ENCODE measurements at places on chromosomes 5 and 9. TPM values are rescaled to one million over a fixed set of nuclear protein-coding genes. Genes with fewer than 3 reads are reported as not detected.
A peak's percentile ranks its signal among the peaks of the same experiment; 100 is the strongest.

Gene STKLD1
- 1.0 TPM for total RNA-seq

Gene PRSS3
- 0.23 TPM for total RNA-seq

Gene S1PR3
- 16.3 TPM for total RNA-seq

Gene DDX4
- total RNA-seq: not detected

Gene PAEP
- not detected for total RNA-seq

Gene MRPS30
- 77.7 TPM for total RNA-seq

Gene LEAP2
- total RNA-seq: 0.32 TPM

Gene PCDHA7
- 0.23 TPM for total RNA-seq

- H3K27ac ChIP-seq: peak overlapping the region; percentile 10
- H3K36me3 ChIP-seq: no peaks in the 10 kb centered on the region
- no peaks in the 10 kb centered on the region for H3K27me3 ChIP-seq
- peaks cover 6% of the 10 kb centered on the region for H3K4me1 ChIP-seq
Observed at GRCh38 chr9:121453232-121453892, 46.3 kb downstream of the GGTA1 start.

GRCh38 chr5:108910627-108911026 lies 162.9 kb downstream of the FER start:
- H3K4me3 ChIP-seq: no peak overlapping the region
- H3K36me3 ChIP-seq: no peaks in the 10 kb centered on the region
- H3K27me3 ChIP-seq: no peaks in the 10 kb centered on the region
- DNase-seq: no peak
- H3K4me1 ChIP-seq: no peaks in the 10 kb centered on the region

GRCh38 chr5:3511934-3512333 lies 83.7 kb upstream of the IRX1 start:
- H3K4me3 ChIP-seq: no peak overlapping the region
- H3K27me3 ChIP-seq: no peaks in the 10 kb centered on the region
- H3K4me1 ChIP-seq: no peaks in the 10 kb centered on the region

GRCh38 chr5:151141535-151141934 lies 16.0 kb downstream of the ANXA6 start:
- no peaks in the 10 kb centered on the region for H3K27me3 ChIP-seq
- H3K4me3 ChIP-seq: no peak overlapping the region
- peaks cover 10% of the 10 kb centered on the region for H3K36me3 ChIP-seq
- no peaks in the 10 kb centered on the region for H3K4me1 ChIP-seq

DNA sequence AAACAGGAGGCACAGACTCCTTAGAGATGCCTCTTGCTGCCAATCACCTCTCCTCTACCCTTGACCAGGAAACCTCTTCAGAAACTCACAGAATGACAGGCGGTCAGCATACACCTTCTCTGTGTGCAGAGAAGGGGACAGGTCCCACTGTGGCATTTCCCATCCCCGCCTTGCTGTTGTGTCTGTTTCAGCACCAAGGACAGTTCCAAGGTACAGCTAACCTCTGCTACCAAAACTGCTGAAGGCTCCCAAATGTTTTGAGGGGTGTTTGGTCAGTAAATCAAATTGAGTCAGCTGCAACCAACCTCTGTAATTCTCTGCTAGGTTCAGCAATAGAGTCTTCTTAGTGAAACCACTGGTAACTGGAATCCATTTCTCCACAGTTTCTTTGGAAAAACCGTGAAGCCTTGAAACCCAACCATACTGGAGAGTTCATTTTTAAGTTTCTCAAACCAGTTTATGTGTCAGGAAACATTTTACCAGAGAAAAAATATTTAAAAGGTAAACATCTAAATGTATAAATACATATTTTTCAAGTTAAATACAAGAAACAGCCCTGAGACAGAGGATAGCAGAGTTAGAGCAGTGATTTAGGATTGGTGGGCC lies 122.0 kb downstream of the DRD1 start:
- DNase-seq: peak; percentile 11
- no peaks in the 10 kb centered on the region for H3K36me3 ChIP-seq
- H3K27ac ChIP-seq: no peak overlapping the region
- H3K4me3 ChIP-seq: no peak overlapping the region
- no peaks in the 10 kb centered on the region for H3K4me1 ChIP-seq
- H3K27me3 ChIP-seq: peaks cover 4% of the 10 kb centered on the region

GRCh38 chr9:129989740-129990139 lies 53.2 kb downstream of the FNBP1 start:
- H3K27ac ChIP-seq: no peak overlapping the region
- no peaks in the 10 kb centered on the region for H3K27me3 ChIP-seq
- DNase-seq: no peak
- no peaks in the 10 kb centered on the region for H3K36me3 ChIP-seq
- H3K4me3 ChIP-seq: no peak overlapping the region

DNA sequence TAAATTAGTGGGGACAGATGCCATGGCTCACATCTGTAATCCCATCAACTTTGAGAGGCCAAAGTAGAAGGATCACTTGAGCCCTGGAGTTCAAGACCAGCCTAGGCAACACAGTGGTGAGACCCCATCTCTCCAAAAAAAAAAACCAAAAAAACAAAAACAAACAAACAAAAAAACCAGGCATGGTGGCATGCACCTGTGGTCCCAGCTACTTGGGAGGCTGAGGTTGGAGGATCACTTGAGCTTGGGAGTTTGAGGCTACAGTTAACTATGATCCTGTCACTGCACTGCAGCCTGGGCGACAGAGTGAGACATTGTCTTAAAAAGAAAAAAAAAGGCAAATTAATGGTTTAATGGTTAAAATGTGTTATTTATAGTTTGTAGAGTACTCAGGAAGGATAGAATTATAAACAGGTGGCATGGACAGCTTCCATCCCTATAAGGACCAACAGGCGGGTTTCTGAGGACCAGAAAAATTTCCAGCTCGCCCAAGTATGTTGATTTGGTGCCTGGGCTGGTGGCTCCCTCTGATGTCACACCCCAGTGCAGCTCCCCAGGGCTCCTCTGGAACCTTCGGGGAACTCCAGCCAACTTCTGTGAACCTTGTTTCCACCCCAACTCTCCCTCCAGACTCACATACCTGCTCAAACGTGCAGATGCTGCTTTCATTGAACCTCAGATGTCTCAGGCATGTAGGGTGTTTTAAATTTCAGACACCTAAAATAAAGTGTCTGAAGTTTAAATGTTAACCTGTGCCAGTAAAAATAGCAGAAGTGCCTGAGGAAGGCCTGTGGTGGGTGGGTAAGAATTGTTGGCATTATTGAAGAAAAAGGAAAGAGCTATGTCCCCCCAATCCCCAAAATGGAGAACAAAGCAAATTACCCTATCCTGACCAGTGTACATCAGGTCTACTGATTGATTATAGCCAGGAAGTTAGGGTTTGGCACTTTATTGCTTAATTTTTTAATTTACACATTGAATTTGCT lies 69.0 kb downstream of the TRIO start:
- no peak overlapping the region for H3K4me3 ChIP-seq
- no peaks in the 10 kb centered on the region for H3K36me3 ChIP-seq
- H3K27ac ChIP-seq: peak overlapping the region; percentile 4

GRCh38 chr9:92706218-92706940 lies 36.4 kb upstream of the IPPK start:
- no peak for DNase-seq
- H3K4me3 ChIP-seq: no peak overlapping the region
- no peak overlapping the region for H3K27ac ChIP-seq

GRCh38 chr5:156920042-156920860 lies 42.8 kb downstream of the TIMD4 start:
- H3K27ac ChIP-seq: no peak overlapping the region
- no peaks in the 10 kb centered on the region for H3K27me3 ChIP-seq
- no peaks in the 10 kb centered on the region for H3K36me3 ChIP-seq
- DNase-seq: no peak
- H3K4me1 ChIP-seq: no peaks in the 10 kb centered on the region

GRCh38 chr5:90410178-90410762 lies 714 bp upstream of the CETN3 start:
- no peaks in the 10 kb centered on the region for H3K27me3 ChIP-seq
- H3K36me3 ChIP-seq: no peaks in the 10 kb centered on the region
- no peak for DNase-seq
- no peaks in the 10 kb centered on the region for H3K4me1 ChIP-seq
- H3K27ac ChIP-seq: peak overlapping the region; percentile 98
- peak overlapping the region; percentile 62 for H3K4me3 ChIP-seq

DNA sequence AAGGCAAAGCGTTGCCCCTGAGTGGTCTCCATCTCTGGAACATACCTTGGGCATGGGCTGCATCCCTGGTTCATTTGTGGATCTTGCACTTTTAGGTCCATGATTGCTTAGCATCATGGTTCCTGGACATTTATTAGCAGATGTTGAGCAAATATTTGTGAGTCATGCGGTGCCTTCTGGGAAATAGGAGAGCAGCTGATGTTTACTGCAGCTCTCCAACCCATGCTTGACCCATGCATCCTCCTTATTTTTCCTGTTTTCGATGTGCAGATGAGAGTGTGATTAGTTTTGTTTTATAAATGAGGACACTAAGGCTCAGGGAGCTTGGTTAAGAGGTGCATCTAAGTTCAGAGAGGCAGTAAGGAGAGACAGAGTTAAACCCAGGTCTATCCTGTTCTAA lies 253.7 kb downstream of the ICE1 start:
- H3K27me3 ChIP-seq: no peaks in the 10 kb centered on the region
- H3K4me3 ChIP-seq: no peak overlapping the region
- no peaks in the 10 kb centered on the region for H3K4me1 ChIP-seq

DNA sequence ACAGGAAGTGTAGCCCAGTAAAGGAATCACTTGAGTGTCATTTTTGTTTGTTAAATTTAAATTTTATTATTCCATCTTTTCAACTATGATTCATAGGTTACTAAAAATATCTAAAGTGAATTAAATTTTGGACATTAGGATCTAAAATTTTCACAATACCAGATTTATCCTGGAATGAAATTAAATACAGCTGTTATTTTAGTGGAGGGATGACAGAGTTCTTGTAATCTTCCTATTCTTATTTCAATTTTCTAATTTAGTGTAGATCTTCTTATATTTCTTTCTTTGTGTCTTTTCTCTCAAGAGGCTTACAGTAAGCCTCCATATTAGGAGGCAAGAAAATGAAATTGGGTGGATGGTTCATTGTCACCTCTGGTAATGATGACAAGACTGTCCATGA lies 167.9 kb upstream of the TNC start:
- H3K4me3 ChIP-seq: no peak overlapping the region
- no peak overlapping the region for H3K27ac ChIP-seq
- no peak for DNase-seq
- no peaks in the 10 kb centered on the region for H3K36me3 ChIP-seq

DNA sequence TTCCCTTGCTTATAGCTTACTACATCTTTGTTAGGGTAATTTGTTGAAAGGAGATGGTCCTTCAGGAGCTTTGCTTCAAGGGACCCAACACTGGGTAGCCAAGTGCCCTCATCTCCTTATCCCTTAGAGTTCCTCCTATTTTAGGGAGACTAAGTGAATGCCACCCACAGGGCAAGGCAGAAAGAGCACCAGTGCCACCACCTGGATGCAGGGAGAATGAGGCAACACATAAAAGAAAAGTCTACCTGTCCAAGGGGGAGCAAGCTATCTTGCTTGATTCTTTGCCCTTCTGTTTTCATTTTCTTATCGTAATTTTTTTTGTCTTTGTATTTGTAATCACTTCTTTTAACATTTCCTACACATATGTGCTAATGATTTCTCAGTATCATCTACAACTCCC lies 205.5 kb downstream of the NPR3 start:
- DNase-seq: peak; percentile 47
- no peak overlapping the region for H3K4me3 ChIP-seq
- no peak overlapping the region for H3K27ac ChIP-seq
- H3K4me1 ChIP-seq: no peaks in the 10 kb centered on the region
- H3K36me3 ChIP-seq: no peaks in the 10 kb centered on the region
- H3K27me3 ChIP-seq: no peaks in the 10 kb centered on the region

DNA sequence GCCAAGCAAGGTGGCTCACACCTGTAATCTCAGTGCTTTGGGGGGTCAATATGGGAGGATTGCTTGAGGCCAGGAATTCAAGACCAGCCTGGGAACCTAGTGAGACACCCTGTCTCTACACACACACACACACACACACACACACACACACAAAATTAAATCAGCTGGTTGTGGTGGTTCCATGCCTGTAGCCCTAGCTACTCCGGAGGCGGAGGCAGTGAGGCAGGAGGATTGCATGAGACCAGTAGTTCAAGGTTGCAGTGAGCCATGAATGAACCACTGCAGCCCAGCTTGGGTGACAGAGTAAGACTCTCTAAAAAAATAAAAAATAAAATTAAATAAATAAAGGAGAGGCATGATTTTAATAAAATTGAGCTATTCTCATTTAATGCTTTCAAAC lies 13.1 kb downstream of the CEMIP2 start:
- H3K27ac ChIP-seq: no peak overlapping the region
- no peak for DNase-seq
- peaks cover 5% of the 10 kb centered on the region for H3K4me1 ChIP-seq
- no peaks in the 10 kb centered on the region for H3K36me3 ChIP-seq
- no peaks in the 10 kb centered on the region for H3K27me3 ChIP-seq

DNA sequence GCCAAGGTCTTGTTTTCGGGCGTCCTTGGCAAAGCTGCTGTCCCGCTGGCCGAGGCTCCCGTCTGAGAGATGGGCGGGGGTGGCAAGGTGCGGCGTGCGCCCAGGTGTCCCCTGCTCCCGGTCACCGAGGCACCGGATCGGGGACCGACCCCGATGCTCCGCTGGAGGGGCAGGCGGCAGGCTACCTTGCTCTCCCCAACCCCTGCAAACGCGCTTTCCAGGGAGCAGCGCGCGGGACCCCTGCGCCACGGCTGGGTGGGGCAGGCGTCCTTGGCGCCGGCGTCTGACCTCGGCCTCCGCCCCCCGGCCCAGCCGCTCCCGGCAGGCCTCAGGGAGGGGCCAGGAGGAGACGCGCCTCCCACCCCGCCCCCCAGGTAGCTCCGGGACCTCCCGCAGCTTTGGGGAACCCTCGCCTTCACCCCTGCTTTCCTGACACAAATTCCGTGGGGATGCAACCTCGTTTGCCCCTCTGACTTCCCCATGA lies 551 bp downstream of the N4BP3 start:
- H3K4me1 ChIP-seq: no peaks in the 10 kb centered on the region
- H3K4me3 ChIP-seq: peak overlapping the region; percentile 28
- H3K27ac ChIP-seq: no peak overlapping the region
- DNase-seq: no peak
- H3K27me3 ChIP-seq: no peaks in the 10 kb centered on the region
- no peaks in the 10 kb centered on the region for H3K36me3 ChIP-seq

GRCh38 chr5:5667136-5667554 lies 244.7 kb downstream of the ICE1 start:
- no peak overlapping the region for H3K4me3 ChIP-seq
- H3K27me3 ChIP-seq: no peaks in the 10 kb centered on the region
- H3K27ac ChIP-seq: no peak overlapping the region
- no peak for DNase-seq
- no peaks in the 10 kb centered on the region for H3K4me1 ChIP-seq

All from prostate gland (tissue), 2 donors.